ENCODE measurements at places on chromosomes 4 and X.

DNA sequence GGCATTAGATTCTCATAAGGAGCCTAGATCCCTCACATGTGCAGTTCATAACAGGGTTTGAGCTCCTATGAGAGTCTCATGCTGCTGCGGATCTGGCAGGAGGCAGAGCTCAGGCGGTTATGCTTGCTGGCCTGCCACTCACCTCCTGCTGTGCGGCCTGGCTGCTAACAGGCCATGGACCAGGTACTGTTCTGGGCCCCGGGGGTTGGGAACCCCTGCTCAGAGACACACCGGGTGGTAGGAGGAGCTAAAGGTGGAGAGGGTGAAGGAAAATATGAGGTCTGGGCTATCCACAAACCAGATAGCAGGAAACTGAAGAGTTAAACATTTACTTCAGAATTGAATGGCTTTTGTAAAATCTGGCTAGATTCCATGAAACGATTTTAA, 5.9 kb upstream of the F11 start:
- no peak for DNase-seq

- DNase-seq, result no peak
These were observed 116.2 kb upstream of the TLL1 start for GRCh38 chr4:165756836-165757235.

DNA sequence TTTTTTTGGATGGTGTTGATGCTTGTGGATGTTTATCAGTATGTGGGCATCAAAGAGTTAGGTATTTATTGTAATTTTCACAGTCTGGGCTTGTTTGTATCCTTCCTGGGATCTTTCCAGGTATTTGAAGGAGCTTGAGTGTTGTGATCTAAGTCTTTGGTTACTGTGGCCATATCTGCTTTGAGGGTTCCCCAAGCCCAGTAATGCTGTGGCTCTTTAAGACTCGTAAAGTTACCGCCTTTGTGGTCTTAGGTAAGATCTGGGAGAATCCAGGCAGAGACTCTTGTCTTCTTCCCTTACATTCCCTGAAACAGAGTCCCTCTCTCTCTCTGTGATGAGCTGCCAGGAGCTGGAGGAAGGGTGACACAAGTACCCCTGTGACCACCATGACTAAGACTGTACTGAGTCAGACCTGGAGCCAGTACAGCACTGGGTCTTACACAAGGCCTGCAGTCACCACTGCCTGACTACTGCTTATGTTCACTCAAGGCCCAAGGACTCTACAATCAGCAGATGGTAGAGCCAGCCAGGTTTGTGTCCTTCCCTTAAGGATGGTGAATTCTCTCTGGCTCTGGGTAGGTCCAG, 62.2 kb downstream of the FMR1NB start:
- no peak for DNase-seq

DNA sequence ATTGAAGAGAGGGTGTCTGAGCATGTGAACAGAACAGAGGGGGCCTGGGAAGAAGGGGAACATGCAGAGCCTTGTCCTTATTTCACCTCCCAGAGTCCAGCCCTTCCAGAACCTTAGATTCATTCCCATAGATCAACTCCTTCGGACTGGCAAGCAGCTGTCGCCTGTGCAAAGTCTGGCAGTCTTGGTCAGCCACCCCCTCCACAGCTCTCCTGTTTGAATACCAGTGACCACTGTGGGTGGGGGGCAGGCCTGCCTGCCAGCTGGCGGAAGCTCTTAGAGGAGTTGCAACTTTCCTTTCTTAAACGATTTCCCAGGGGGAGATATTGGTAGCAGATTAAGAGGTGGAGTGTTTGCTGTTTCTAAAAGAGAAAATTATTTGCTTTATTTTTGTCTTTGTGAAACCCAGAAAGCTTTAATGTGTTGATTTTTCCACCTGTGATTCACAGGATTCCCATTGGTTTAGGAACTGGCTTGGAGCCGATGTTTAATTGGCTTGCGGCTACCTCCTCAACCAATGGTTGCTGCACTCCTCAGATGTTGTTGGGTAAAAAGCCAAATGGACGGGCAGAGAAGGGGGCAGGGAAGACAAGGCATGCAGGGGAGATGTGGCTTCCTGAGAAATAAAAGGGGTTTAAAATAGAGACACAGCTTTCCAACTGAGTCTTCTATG, 62.2 kb upstream of the PRPS1 start:
- DNase-seq, result peak; percentile 72

GRCh38 chrX:107730991-107731766, 44.4 kb downstream of the TSC22D3 start:
- no peak for DNase-seq
